Epithelial cell of esophagus (primary cell): ENCODE measurements at places on chromosomes 6 and 20.

- DNase-seq: no peak
Observed at GRCh38 chr20:25464501-25465242, 57.2 kb downstream of the GINS1 start.

DNA sequence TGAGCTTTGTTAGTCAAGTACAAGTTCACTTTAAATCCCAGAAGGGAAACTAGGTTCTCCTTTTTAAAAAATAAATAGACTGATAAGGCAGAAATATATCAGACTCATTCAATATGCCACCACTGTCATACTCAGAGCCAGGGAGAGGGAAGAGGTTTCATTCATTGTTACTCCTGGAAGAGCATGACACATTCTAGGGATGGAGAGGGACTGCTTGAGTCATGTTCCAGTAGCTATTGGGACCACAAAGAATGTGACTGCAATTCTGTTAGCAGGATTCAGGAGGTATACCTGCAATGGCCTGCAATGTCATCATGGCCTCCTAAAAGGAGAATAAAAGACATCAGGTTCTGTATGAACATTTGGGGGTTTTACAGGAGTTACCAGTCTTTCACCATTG, 167.6 kb downstream of the TFAP2B start:
- DNase-seq: peak; percentile 28

DNA sequence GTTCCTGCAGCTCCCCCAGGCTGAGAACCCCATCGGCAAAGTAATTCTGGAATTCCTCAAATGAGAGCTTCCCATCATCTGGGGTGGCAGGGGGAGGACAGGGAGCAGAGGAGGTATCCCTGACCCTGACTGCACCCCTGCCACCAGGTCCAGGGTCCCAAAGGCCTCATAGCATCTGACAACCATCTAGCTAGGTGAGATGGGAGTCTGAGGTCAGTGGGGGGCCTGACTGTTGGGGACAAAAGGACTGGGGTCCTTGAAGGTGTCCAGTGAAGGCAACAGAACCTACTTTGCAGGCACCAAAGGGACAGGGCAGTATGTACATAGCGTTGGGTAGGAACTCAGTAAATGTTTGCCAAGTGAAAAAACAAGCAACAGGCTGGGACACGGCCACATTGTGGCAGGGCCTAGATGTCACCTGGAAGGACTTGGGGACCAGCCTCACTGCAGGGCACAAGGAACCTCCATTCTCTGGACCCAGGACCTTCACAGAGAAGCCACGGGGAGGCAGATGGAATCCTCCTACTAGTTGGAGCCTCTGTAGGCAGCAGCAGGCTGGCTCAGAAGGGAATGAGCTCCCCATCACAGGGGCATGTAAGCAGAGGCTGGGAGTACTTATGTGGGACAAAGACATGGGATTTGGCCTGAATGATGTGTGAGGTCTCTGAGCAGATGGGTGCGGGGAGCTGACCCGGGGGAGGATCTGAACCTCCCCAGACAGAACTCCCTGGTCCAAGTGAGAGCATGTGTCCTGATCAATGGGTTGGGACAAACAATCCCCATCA, 3.3 kb downstream of the NECAB3 start:
- DNase-seq: no peak

DNA sequence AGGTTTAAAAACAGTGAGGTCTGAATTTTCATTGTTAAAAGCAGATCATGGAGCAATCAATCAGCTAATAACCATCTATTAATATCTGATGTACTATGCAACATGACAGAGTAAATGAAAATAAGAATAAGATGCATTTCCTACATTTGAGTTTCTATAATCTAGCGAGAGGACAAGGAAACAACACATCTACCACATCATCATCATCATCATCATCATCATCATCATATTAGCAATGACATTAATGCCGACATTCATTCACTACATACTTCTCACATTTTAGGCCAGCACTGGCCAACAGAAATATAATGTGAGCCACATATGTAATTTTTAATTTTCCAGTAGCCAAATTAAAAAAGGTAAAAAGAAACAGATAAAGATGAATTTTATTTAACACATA, 110.0 kb downstream of the GMDS start:
- DNase-seq: no peak

GRCh38 chr6:169861431-169862042, 110.1 kb downstream of the ERMARD start:
- no peak for DNase-seq

DNA sequence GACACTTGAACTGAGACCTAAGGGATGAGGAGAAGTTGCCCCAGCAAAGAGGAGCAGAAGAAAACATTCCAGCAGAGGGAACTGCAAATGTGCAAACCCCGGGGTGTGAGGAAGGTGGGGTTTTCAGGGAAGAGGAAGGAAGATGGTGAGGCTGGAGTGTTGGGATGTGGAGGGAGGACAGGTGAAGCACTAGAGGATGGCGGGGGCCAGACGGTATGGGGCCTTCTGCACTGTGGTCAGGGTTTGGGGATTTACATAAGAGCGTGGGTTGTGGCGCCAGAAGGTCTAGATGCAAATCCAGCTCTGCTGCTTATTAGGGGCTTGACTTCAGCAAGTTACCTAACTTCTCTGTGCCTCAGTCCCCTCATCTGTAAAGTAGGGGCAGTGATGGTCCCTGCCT, 16.0 kb downstream of the DLGAP4 start:
- DNase-seq: no peak

- no peak for DNase-seq
Observed at GRCh38 chr6:11975353-11975977, 36.6 kb upstream of the HIVEP1 start.

GRCh38 chr6:33914645-33915044, 110.8 kb upstream of the MLN start:
- no peak for DNase-seq

GRCh38 chr20:50799176-50799889, 4.5 kb downstream of the BCAS4 start:
- DNase-seq: no peak

DNA sequence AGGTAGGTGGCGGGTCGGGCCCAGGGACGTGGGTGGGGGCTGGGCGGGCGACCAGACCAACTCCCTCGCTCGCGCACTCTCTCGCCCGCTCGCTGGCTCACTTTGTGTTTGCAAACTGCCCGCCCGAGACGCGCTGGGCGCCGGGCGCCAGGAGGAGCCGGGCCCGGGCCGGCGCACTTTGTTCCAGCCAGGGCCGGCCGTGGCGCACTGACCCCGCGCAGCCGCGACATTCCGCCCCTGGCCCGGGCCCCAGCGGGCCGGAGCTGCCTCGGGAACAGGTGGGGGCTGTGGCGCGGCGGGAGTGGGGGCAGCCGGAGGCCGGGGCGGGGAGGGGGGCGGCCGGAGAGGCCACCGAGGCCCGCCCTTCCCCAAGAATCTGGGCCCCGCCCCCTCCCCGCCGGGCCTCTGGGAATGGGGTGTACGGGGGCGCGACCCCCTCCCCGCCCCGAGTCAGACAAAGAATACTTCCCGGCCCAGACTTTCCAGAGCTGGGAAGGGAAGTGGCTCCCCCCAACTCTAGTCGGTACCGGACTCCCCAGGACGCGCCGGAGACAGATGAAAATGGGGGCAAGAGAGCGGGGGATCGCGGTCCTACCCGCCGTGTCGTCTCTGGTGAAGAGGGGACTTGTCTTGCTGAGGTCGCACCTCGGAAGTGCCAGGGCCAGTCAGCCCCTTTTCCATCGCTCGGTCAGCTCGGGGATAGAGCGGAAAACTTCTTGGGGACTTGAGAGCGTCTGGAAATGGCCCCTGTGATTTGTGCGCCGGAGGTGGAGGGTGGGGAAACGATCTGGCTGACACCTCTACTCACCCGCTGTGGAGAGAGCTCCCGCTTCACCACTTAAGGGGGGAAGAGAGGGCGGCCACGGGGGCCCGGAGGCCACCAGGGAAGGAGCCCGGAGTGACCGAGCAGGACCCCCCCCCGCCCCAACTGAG, 951 bp downstream of the FOXP4 start:
- peak; percentile 51 for DNase-seq

DNA sequence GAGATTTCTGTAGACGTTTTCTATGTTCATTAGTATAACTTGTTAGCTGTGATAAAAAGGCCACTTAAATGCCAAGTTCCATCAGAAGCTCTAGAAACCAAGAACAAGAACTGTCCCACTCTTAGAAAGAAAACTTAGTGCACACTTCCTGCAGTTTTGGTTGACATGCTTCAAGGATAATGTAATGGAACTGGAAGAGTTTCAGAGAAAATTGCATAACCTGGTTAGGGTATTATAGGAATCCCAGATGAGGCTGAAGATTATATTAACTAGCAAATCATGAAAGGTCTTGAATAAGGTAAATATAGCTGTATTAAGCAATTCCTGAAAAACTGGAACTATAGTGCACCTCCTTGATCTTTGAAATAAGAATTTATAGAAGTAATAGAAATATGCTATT, 1.8 kb upstream of the PHACTR2 start:
- DNase-seq: peak; percentile 73

- peak; percentile 83 for DNase-seq
Observed at GRCh38 chr6:28542440-28543296, 17.0 kb downstream of the GPX5 start.

GRCh38 chr6:64230530-64230929, 594.9 kb downstream of the PHF3 start:
- DNase-seq: no peak

- DNase-seq: no peak
Observed at GRCh38 chr6:73460056-73460455, 1.5 kb upstream of the MTO1 start.

DNA sequence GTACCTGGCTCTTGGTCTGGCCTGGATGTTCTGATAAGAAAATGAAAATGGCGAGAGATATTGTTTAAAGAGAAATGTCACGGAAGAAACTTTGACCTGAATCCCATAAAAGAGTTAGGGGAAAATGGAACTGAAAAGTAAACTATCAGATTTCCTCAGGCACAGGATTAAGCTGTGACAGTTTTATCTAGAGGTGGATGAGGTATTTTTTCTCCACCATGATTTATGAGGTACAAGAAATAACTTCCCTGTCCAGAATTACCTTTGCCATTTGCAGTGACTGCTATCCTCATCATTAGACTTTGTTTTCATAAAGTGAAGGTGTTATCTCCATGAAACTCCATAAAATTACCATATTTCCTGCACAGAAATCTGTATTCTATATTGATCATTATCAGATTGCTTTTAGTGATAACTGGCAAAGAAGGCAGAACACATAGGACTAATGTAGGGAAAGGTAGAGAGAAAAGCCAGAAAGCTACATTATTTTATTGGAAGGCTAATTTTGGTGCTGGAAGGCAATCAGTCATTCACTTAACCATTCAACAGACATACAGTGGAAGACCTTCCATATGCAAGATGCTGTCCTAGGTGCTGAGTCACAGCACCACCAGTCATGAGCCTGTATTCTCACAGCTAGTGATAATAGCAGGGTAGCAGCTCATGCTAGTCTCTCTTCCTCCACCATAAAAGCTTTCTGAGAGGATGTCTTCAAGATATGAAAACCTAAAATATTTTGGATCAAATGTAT, 427.3 kb upstream of the CITED2 start:
- DNase-seq: peak; percentile 51

- no peak for DNase-seq
Observed at GRCh38 chr6:71476371-71476770, 187.8 kb downstream of the OGFRL1 start.

DNA sequence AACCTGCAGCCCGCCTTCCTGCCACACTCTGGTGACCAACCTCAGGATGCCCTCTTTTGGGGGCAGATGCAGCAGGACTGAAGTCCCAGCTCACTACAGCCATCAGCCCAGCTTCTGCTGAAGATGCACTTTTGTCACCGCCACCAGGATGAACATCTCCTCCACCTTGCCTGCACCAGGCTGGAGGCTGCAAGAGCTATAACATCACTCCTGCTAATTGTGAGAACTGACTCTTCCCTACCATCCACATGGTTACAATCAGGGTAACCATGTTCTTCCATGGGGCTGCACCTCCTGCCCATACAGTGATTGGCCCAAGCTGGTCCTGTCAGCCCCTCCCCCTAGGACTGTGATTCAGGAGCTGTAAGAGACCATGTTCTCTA, 2.0 kb upstream of the ACTL10 start:
- no peak for DNase-seq

GRCh38 chr6:15620611-15621010, 42.2 kb downstream of the DTNBP1 start:
- DNase-seq: no peak

DNA sequence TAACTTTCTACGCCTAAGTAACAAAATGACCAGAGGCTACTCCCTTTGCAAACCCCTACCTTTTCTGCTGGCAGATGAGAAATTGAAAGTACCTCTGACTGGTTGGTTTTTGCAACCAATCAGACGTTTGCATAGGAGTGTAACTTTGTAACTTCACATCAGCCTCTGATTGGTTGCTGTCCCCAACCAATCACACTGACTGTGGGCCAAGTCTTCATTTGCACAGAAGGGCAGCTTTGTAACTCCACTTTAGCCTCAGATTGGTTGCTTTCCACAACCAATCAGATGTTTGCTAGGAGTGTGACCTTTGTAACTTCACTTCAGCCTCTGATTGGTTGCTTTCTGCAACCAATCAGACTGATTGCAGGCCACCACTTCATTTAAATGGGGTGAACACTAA, 89.1 kb downstream of the ME1 start:
- no peak for DNase-seq

GRCh38 chr6:34132486-34133185, 13.3 kb downstream of the GRM4 start:
- DNase-seq: peak; percentile 57

- DNase-seq: no peak
Observed at GRCh38 chr6:17725083-17725482, 18.4 kb upstream of the NUP153 start.

DNA sequence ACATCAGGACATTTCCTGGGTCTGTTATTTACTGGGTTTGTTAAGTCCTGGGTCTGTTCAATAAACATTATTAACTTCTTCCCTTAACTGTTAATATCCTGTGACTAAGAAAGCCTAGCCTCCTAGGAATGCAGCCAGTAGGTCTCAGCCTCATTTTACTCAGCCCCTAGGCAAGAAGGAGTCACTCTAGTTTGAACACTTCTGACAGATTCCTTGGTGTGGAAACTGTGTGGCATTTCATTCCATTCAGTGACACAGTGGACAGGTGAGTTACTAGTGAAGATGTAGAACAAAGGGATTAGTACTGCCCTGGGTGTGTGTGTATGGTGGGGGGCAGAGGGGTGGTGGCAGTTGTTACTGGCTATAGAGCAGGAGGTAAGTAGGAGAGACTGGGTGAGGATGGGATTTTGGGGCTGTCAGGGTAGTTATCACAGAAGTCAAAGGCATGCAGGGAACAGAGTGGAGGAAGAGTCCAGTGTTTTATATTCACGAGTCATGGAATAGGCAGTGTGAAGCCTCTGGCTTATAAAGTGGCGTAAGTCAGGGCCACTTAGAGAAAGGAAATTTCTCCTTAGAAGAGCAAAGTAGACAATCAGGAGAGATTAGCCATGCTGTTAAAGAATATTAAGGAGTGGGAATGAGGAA, 28.4 kb downstream of the RNF182 start:
- DNase-seq: peak; percentile 68

GRCh38 chr6:149963462-149964307, at the start of gene ULBP1:
TSS of gene ULBP1 (plus strand) at chr6:149963943. CDS start at chr6:149964050, 107 bp downstream.
- peak; percentile 89 for DNase-seq

GRCh38 chr6:129662980-129663431, 47.0 kb downstream of the ARHGAP18 start:
- no peak for DNase-seq

DNA sequence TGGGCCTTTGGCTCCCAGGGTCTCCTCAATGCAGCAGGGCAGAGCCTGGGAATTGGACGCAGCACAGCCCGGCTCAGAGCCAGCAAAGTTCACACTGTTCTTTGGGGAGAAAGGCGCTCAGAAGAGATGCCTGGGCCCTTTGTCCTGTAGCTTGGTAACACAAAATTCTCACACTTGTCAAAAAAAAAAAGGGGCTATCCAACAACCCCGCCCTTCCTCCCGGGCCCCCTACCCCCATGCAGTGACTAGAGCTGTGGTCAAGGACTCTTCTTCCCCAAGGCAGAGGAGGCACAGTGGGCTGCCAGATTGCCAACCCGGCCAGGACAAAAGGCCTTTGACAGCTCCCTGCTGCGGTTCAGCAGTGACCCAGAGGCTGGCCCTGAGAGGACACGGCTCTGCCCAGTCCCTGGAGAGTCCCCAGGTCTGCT, 2.0 kb downstream of the NKAIN4 start:
- no peak for DNase-seq
